CD4-positive, alpha-beta T cell treated with Interleukin-15 for 4 hours (primary cell): ENCODE measurements at places on chromosomes 6 and 20.

- no peak for DNase-seq
Measured at GRCh38 chr20:62272200-62272599, 30.6 kb upstream of the ADRM1 start.

GRCh38 chr6:8875986-8876385 lies 440.6 kb upstream of the SLC35B3 start:
- DNase-seq = no peak

DNA sequence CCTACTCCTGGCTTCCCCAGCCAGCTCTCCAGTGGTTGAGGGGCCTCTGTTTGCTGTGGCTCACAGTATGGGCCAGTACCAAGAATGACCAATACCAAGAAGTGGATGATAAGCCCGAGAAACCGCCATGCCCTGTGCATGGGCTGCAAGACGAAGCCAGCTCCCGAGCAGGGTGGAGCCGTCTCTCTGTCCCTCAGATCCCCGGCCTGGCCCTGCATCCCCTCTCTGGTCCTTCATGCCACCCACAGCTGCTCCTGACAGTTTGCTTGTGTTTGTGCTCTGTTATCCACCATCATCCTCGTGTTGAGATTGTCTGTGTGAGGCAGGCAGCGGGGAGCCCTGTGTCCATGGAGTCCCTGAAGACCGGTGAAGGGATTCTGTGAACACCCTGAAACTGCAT lies 36.1 kb downstream of the GABRR2 start:
- DNase-seq = no peak

DNA sequence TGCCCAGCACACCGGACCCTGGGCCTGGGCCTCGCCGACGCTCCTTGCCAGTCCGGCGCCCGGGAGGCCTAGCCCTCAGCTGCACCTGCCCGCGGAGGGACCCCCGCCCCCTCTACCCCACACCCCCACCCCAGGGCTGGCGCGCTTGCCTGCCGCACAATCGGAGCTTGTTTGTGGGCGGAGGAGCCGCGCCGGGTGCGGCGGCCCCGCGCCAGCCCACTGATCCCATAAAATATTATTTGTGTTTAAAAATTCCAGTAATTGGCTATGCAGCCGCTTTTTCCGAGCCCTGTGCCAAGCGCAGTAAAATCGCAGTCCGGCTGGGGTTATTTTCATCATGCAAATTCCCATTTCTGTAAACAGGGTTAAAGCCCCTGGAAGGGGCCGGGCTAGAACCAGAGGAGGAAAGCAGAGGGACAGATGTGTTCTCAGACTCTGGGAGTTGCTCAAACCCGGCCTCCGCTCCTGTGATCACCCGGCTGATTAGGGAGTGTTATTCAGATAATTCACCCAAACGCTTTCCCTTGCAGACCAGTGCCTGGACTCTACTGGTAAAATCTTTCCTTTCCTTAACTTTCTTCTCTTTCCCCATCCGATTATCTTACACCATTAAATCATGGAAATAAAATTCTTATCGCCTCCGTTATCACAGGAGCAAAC lies 93.1 kb downstream of the NCR2 start:
- no peak for DNase-seq

GRCh38 chr6:16421462-16421960 lies 183.1 kb downstream of the GMPR start:
- no peak for DNase-seq

DNA sequence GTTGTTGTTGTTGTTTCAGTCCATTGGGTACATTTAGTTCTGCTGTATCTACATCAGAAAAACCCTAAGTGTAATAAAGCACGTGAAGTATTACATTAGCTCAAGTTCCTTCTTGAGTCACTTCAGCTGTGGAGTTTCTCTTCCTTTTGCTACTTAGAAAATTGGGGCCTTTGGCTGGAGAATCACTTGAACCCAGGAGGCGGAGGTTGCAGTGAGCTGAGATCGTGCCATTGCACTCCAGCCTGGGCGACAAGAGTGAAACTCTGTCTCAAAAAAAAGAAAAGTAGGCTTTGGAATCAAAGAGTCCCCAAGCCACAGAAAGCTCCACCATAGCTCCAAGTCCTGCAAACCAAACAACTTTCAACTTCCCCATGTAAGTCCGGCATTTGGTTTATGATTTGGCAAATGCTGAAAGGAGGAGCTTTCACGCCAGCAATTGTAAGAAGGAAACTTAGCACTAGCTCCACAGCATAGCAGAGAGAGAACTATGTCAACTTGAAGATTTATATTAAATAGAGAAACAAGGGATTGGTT lies 56.5 kb upstream of the RNF144B start:
- no peak for DNase-seq
